AG20443 (cell line): ENCODE measurements at places on chromosomes 5 and 9.
A peak's percentile ranks its signal among the peaks of the same experiment; 100 is the strongest.

DNA sequence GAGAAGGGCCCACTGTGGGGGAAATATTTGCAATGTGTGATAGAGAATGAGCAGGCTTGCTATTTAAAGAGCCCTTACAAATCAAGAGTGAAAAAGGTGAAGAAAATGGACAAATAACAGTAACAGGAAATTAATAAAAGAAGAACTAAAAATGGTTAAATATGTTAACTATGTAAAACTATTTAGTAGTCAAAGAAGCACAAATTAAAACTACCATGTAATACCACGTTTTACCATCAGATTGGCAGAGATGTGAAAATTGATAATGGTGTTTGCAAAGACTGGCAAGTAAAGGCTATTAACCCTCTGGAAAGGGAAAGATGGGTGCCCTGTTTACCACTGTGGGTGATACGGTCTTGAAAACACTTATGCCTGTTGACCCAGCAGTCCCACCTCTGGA lies 23.2 kb upstream of the GRHPR start:
- DNase-seq, result no peak

DNA sequence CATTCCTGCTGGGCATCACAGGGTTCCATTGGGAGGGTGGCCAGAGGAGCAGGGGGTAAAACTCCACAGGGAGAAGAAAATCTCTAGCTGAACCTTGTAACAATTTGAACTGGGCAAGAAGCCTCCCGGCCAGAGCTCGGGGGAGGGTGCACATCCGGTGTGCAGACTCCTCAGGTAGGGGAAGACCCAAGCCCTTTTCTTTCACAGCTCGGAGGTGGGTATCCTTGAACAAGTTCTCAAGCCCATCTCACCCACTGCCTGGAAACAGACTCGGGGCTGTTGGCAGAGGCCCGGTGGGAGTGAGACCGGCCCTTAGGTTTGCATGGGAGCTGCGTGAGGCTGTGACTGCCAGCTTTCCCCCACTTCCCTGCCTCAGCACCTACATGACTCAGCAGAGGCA lies 111.5 kb upstream of the IL7R start:
- DNase-seq, result no peak

DNA sequence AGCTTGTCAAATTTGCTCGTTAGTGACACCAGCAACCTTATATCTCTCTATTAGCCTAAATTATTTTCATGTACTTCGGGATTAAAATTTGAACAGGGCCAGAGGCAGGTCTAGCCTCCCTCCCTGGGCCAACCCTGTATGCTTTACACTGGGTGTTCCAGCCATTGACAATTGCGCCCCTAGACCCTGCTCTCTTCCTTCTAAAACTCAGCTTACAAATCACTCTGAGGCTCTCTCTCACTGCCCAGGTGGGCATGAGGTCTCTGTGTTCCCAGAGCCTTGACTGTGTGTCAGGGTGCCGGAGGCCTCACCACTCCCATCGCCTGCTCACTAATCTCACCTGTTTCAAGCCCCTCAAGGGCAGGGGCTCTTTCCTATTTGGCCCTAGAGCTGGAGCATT lies 6.4 kb upstream of the CFAP90 start:
- no peak for DNase-seq

DNA sequence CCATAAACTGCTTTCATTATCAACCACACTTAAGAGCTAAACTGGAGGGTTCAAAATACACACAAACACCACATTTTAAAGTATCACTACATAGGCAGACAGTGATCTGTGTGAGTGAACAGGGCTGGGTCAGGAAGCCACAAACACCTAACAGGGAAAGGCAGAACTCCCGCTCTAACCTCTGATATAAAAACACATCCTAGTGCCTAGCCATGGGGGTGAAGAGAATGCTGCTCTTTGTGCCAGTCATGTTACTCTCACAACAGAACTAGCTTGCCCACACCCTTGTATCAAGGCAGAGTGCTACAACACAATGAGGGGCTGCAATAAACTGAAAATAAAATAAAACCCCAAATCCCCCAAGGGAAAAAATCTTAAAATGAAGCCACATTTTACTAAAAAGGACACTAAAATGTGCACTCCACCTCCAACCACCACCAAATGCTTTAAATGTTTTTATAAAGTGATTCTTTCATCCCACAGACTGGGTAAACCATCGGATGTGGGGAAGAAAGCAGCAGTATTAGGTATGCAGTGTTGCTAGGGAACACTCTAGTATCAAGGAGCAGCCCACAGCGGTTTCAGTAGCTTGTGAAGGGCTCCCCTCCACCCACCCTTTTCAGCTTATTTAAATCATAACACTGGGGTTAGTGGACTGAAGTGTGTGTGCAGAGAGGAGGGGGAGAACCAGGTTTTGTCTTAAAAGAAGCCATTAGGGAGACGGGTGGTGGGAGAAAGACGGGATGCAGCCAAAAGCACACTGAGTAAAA lies 64.5 kb downstream of the TMEM161B start:
- DNase-seq, result no peak

- DNase-seq, result no peak
Measured at GRCh38 chr9:124477648-124478285, 27.5 kb downstream of the ADGRD2 start.

- no peak for DNase-seq
Measured at GRCh38 chr5:68515514-68515913, 300.0 kb downstream of the PIK3R1 start.

DNA sequence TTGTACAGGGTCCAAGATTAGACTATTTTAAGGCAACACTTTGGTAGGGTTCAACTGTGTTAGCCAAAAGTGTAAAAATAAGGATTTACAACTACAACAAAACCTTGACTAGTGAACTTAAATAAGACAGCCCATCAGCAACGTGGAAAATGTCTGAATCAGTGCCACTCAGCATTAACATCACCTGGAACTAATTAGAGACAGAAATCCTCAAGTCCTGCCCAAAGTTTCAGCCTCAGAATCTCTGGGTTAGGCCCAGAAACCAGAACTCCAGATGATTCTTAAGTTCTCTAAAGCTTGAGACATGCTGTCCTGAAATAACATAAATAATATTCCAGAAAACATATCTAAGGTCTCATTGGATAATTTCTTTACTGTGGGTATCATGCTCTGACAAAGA lies 118.6 kb downstream of the SEMA6A start:
- no peak for DNase-seq

- no peak for DNase-seq
Measured at GRCh38 chr9:81724242-81724889, 35.0 kb upstream of the TLE1 start.

- DNase-seq, result no peak
Measured at GRCh38 chr9:101467690-101468089, 32.1 kb upstream of the ALDOB start.

- DNase-seq, result no peak
Measured at GRCh38 chr9:107683566-107683965, 194.0 kb upstream of the KLF4 start.

DNA sequence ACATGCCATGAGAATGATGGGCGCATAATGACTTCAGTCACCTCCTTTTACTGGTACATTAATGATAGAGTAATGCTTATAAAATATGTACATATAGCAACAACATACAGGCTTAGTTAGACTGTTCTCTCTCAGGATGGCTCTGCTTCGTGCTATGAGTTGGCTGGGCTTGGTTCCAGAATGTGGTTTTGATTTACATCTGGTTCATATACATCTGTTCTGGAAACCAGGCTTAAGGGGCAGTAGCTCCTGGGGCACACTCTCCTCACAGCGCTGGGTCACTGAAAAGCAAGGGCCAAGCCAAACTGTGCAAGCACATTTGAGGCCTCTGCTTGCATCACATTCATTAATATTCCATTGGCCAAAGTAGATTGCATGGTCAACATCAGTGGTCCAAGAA lies 44.9 kb downstream of the PCSK1 start:
- DNase-seq, result no peak

DNA sequence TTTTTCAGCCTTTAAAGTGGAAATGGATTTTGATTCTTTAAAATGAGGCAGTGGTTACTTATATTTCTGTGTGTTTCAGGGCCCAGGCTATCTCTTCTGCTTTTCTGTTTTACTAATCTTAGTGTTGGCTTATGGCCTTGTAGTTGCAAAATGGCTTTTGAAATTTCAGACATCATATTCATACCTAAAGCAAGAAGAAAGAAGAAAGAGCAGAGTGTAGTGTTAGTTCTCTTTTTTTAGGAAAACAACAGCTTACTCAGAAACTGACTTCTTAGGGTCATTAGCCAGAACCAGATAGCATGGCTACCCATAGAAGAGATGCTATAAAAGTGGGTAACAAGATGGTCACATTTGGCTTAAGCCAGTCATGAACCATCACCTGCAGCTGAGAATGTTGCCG lies 20.9 kb downstream of the ZBED3 start:
- DNase-seq, result no peak

DNA sequence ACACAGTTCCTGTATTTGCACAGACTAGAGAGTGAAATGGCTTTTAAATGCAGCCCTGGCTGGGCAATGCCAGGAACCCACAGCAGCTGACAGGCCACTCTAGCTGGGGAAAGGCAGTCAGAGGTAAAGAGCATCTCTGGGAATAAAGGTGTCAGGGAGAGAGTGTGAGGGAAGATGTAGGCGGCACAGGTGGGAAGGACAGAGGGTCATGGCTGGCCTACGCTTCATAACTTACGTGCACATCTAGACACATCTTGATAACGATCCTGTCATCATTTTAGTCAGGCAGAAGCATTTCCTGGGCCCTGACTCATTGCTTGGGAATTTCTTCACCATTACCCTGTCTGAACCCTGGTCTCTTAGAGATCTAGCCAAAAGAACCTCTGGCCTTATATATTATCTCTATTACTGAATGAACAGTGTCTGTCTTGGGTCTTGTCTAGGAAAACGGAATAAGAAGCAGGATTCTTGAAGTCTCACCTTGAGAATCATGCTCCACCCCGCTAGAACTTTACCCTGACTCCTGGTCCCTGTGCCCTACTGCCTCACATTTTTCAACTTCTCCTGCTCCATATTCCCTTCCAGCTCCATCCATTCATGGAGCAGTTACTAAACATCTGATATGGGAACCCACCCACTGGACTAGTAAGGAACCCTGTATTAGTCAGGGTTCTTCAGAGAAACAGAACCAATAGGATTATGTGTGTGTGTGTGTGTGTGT lies 106.4 kb upstream of the ELL2 start:
- DNase-seq, result peak; percentile 70

- DNase-seq, result no peak
Measured at GRCh38 chr5:103895738-103896137, 333.1 kb upstream of the NUDT12 start.

DNA sequence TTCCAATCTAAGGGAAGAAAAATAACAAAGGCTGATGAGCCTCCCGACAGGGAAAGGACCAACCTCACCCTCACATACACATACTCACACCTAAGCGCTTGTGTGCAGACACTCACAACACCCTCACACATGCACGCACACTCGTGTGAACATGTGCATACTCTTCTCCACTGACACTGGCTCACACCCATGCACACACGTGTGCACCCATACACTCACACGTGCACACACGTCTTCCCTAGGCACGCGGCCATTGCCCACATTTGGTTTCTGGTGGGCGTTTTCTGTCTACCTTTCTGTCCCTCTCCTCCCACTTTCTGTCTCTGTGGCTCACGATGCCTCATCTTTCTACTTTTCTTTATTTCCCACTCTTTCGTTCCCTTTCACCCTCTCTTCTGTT lies 169.7 kb upstream of the MVB12B start:
- DNase-seq, result peak; percentile 2

DNA sequence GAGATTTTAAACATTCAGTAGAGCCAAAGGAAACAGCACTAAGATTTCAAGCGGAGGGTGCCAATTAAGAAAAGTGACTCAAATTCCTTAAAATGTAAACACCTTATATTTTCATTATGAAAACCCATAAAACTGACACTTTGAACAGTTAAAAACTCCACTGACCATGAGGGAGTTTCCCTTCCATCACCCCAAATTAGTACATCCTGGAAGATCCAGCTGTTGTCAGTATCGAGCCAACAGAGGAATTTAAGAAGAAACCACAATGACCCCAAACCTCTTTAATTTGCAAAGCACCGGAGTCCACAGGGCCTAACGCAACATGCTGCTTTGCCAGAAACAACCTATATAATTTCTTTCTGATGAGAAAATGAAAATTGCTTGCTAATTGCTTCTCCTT lies 41.3 kb downstream of the ROR2 start:
- no peak for DNase-seq

DNA sequence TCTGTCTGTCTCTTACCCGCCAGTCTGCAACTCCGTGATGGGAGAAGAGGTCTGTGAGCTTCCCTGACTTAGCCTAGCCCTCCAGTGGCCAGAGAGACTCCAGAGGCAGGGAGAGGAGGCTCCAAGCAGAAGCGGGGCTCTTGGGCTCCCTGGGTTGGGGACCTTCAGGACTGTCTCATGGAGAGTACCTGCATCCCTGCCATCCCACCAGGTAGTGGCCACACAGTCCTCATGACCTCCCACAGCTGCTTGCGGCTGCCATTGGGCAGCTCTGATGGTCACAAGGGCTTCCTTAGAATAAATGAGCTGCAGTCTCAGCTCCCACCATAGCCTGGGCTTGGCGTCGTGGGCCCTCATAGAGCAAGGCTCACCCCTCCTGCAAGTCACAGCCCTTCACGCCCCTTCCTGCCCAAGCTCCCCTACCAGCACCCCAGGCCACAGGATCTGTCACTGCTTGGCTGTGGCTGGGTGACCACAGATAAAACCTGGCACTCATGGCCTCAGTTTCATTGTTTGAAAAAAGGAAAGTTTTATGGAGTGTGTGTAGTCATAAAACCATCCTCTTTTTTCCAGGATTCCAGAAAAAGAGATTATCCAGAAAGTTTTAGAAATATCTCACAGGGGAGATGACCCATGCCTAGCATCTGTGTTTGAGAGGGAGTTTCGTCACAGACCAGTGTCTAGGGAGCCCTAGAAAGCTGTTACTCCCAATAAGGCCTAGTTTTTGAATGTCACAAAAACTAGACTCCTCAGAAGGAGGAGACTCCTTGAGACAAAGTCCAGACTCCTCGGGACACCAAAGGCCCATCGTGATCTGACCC lies 48.4 kb downstream of the PPARGC1B start:
- DNase-seq, result no peak

DNA sequence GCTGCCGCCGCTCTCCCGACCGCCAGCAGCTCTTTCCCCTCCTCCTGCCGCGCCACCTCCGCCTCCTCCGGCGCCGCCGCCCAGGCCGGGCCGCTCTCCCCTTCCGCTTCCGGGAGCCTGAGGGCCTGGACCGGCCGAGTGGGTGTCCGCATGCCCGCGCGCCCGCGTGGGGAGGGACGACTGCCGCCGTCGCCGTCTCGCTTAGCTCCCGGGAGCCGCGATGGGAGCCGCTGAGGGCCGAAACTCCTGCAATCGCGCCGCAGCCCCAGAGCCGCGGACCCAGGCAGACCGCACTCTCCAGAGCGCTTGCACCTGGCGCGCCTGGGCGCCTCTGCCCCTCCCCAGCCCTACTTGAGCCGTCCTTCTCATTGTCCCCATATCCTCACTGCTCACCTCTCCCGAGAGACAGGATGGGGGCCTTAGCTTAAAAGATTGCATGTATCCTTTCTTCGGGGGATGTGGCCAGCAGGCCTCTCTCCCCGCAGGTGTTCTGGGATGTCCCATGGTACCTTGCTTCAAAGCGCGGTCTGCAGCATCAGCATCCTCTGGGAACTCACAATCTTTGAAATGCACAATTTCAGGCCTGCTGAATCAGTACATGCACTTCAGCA lies at the start of gene ZDHHC21:
ZDHHC21 (minus strand) TSS at position 182 of the 611 bp plus-strand sequence. CDS start 19,092 bp downstream, outside the sequence.
- peak; percentile 92 for DNase-seq
